Epithelial cell of proximal tubule (primary cell): ENCODE measurements at places on chromosomes 3 and 15. TPM values are rescaled to one million over a fixed set of nuclear protein-coding genes. Genes with fewer than 3 reads are reported as not detected.

- no peak for DNase-seq
Measured at GRCh38 chr3:133464573-133464972, 64.7 kb downstream of the BFSP2 start.

Gene GADL1
- total RNA-seq, result not detected in 2 replicates

Gene AGBL1
- not detected in 2 replicates for total RNA-seq

Gene FBXW12
- 0.23 TPM in 1 of 2 replicates, not detected in the other for total RNA-seq
